CD4-positive, alpha-beta T cell treated with Interleukin-1 beta for 1 hour (primary cell): ENCODE measurements at places on chromosomes 11 and 22.

DNA sequence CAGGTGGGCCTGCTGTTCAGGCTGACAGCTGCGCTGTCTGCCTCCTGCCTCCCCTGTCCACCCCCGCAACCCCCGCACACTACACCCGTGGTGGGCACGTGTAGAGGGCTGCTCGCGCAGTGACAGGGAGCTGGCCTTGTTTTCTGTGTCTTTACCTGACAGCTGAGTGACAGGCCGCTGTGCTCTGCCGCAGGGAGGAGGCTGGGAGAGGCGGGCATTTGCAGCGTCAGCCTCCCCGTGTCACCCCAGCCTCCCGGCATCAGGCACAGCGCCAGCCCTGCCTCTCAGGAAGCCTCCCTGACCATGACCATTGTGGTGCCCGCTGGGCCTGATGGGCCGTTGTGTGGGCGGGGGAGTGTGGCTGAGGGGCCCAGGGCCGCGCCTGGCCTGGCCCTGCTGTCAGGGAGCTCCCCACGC lies 32.0 kb upstream of the RELT start:
- no peak for DNase-seq

- no peak for DNase-seq
These were observed 2.0 kb upstream of the MAPK11 start for GRCh38 chr22:50272044-50272802.

DNA sequence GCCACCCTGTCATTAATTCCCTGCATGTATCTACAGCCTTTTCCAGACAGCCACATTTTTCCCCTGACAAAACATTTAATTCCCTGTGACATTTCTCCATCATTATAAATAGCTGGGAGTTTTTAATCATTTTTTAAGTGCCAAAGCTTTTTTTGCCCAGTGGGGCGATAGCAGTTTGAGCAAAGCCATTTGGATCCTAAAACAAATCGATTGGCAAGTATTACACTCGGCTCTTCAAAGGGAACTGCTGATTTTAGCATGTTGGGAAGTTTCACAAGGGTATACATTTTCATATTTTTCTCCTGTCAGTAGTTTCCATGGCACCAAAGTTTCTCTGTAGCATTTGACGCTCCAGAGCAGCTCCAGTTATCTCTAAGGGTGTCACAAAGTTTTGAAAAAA lies 210.8 kb downstream of the HIPK3 start:
- DNase-seq: no peak

- peak; percentile 68 for DNase-seq
These were observed 4.5 kb downstream of the NEAT1 start for GRCh38 chr11:65426839-65427690.

GRCh38 chr11:120883404-120884080 lies 140.4 kb upstream of the TBCEL start:
- DNase-seq: no peak

- no peak for DNase-seq
These were observed 72.1 kb upstream of the KCNQ1OT1 start for GRCh38 chr11:2771758-2772466.

GRCh38 chr11:16434036-16434435 lies 77.7 kb upstream of the SOX6 start:
- DNase-seq: no peak

GRCh38 chr11:36330411-36330810 lies 34.3 kb downstream of the PRR5L start:
- DNase-seq: no peak

- no peak for DNase-seq
These were observed 379.2 kb downstream of the SHANK2 start for GRCh38 chr11:70872955-70873735.

DNA sequence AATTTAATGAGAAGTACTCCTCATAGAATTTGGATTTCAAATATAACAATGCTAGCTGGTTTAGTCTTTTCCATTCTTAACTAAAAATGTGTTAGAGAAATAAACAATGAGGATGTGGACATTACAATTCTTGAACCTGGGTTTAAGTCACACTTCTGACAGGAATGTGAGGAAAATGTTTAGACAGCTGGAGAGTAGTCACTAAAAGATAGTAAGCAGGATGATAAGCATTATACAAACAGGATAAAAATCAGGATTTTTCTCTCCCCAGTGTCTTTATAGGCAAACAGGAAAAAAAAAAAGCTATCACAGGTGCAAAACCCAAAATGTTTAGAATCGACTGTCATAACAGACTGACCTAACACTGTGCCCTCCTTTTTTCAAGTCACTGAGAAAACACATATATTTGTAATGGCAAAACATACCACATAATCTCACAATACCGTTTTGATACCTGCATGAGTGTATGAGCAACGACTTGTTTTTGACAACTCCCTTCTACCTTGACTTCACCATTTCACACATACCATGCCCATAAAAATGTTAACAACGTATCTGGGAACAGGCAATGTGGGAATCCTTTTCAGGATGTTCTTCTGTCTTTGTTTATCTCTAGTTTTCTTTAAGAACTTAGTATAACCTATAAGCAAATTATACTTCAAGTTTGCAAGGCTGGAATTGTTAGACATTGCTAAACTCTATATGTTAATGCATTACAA lies 242.0 kb downstream of the SBF2 start:
- DNase-seq: no peak

- DNase-seq: no peak
These were observed 24.0 kb downstream of the MIAT start for GRCh38 chr22:26681395-26681821.

DNA sequence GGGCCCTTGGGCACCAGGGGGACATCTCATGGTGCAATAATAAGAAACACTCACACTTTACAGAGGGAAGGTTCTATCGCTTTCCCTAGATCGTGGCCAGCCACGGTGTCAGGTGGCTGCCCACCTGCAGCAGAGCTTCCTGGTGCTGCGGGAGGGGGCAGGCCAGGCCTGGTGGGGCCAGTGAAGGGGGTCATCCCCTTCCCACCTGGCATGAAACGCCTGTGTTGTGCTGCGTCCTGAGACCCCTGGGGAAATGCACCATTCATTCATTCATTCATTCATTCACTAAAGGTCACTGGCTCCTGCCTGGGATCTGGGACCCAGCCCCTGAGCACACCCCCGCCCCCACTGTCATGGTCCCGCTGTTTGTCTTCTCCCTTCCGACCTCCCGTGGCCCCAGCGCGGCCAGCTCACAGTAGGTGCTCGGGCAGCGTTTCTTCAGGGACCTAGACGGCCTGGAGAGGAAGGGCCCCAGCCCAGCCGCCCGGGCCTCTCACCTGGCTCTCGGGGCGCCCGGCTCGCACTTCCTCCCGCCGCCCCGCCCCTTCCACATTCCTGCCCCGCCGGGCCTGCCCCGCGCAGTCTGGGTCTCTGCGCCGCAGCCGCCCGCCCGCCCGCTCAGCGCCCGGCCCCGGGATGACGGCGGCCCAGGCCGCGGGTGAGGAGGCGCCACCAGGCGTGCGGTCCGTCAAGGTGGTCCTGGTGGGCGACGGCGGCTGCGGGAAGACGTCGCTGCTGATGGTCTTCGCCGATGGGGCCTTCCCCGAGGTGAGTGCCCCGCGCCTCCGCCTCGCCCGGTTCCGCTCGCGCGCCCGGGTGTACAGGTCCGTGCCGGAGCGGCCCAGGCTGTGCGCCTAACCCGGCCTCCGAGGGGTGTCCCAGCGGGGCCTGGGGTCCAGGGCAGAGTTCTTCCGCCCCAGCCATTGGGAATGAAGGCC lies at the start of gene RHOD:
Gene RHOD, plus strand, starts transcription at position 581 of the 938 bp plus-strand sequence. Its CDS starts 56 bp downstream, at position 637.
- DNase-seq: peak; percentile 16

- DNase-seq: no peak
These were observed 29.5 kb upstream of the TESMIN start for GRCh38 chr11:68780829-68781228.
